ENCODE measurements at places on chromosomes 7 and 10.

DNA sequence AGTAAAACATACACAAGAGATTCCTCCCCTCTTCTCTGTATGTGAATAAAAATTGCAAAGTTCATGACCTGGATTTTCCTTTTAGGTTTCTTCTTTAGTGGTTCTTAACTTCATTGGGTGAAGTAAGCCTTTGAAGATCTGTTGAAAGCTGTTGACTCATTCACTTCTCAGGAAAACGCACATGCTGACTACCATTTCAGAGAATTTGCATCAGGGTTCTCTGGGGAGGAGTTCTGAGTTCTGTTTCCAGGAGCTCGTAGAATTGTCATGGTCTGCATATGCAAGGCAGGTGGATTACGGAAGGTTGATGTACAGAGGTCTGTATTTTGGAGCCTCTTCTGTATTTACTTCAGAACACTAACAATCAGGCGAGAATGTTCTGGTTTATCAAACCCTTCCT, 962 bp upstream of the SLC26A4 start:
- H3K27ac ChIP-seq: no peak overlapping the region
- DNase-seq: peak; percentile 73
- H3K4me3 ChIP-seq: no peak overlapping the region
- H3K4me1 ChIP-seq: peaks cover 15% of the 10 kb centered on the region

GRCh38 chr10:33859319-33860022, 525.0 kb upstream of the NRP1 start:
- H3K4me1 ChIP-seq: no peaks in the 10 kb centered on the region
- H3K27me3 ChIP-seq: no peaks in the 10 kb centered on the region
- H3K4me3 ChIP-seq: no peak overlapping the region
- DNase-seq: no peak

DNA sequence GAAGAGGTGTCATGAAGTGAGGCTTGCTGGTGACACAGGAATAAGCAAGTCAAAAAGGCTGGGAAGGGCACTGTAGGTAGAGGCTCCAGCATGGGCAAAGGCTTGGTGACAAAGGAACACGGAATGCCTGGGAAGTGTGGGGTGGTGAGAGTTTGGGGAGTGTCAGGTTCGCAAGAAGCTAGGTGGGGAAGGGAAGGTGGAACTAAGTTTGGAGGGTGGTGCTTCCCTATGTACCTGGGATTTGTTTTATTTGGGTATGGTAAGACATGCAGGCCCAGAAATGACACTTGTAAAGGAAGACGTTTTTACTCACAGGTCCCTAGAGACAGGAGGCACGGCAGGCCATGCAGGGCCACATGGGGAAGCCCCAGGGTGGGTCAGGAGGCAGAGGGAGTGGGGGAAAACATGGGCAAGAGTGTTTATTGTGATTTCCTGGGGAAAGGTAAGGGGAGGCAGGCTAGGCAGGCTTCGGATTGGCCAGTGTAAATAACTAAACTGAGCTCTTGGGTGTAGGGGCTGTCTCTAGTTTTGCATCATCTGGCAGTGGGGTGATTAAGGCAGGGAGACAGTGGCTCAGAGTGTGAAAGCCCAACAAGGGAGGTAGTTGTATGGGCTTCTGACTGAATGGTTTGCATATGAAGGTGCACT, 52.1 kb downstream of the SH2D4B start:
- H3K27me3 ChIP-seq: no peaks in the 10 kb centered on the region
- no peaks in the 10 kb centered on the region for H3K4me1 ChIP-seq
- no peak for DNase-seq
- H3K4me3 ChIP-seq: no peak overlapping the region

DNA sequence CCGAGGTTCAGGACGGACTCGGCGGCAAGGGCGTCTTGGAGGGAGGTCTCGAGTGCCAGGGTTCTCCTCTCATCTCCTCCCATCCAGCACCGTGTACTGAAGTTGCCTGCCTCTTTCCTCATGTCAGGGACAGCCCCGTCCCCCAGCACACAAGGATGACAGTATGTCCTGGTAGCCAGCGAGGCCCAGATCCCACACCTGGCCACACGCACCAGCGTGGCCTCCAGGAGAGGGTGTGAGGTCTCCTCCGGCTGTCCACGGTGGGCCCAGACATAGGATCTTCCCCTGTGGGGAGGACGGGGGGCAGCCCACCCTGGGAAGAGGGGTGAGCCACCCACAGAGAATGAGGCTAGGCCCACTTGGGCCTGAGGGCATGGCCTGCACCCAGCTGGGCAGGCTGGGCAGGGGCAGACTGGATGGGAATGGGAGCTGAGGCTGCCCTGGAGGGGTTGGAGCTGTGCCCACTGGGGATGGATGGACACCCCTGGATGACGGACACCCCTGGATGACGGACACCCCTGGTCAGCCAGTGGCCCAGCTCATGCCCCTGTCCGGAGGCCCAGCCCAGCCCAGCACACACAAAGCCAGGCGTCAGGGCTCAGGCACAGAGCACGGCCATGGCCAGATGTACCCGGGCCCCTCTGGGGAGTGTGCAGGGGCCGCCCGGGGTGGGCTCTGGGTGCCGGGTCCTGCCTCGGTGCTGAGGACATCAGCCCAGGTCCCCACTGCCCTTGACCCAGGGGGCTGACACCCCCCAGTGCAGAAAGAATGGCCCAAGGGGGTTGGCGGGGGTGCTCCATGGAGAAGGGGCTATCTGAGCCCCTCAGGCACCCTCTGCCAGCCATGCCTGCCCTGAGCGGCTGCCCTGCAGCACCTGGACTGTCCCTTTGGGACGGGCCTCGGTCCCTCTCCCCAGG, 30.9 kb upstream of the CFAP46 start:
- H3K27ac ChIP-seq: no peak overlapping the region
- no peaks in the 10 kb centered on the region for H3K4me1 ChIP-seq
- H3K36me3 ChIP-seq: no peaks in the 10 kb centered on the region
- no peak for DNase-seq

DNA sequence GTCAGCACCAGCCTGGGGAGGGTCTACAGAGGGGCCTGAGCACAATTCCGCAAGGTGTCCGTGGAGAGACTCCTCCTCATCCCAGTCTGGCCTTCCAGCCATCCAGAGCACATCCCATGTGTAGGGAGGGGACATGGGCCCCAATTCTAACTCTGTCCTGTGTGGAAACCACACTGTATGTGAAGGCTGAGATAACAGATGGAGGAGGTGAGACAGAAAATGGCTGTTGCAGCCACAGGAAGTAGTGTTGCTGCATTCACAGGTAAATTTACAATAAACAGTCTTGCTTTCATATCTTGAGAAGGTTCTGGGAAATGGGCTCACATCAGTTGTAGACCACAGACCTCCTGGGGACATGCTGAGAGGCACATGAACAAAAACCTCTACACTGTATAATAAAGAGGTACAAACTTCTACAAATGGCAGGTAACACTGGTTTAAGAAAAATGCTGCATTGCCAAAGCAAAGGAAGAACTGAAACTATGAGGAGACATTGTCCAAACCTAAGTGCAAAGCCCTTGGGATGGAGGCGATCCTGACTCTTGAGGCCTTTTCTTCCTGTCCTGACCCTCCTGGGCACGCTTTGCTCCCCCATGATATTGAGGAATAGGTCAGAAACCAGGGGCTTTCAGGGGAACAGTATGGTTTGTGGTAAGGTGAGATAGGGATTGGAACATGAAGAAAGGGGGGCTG, 21.6 kb upstream of the GIMAP2 start:
- H3K27ac ChIP-seq: no peak overlapping the region
- no peaks in the 10 kb centered on the region for H3K27me3 ChIP-seq
- no peak overlapping the region for H3K4me3 ChIP-seq
- H3K36me3 ChIP-seq: no peaks in the 10 kb centered on the region
- H3K4me1 ChIP-seq: no peaks in the 10 kb centered on the region

DNA sequence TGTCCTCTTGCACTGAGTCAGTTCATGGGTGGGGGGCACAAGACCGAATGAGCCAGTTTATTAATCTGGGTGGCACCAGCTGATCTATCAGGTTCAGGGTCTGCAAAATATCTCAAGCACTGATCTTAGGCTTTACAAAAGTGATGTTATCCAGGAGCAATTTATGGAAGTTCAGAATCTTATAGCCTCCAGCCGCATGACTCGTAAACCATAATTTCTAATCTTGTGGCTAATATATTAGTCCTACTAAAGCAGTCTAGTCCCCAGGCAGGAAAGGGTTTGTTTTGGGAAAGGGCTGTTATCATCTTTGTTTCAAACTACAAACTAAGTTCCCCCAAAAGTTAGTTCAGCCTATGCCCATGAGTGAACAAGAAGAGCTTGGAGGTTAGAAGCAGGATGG, 33.9 kb downstream of the AKR1C8 start:
- H3K27ac ChIP-seq: no peak overlapping the region
- no peaks in the 10 kb centered on the region for H3K27me3 ChIP-seq
- H3K4me1 ChIP-seq: no peaks in the 10 kb centered on the region
- DNase-seq: no peak
- H3K4me3 ChIP-seq: no peak overlapping the region

- H3K27ac ChIP-seq: no peak overlapping the region
- no peaks in the 10 kb centered on the region for H3K4me1 ChIP-seq
- peak; percentile 55 for DNase-seq
These were observed 47.4 kb downstream of the ATOH7 start for GRCh38 chr10:68184546-68184945.

DNA sequence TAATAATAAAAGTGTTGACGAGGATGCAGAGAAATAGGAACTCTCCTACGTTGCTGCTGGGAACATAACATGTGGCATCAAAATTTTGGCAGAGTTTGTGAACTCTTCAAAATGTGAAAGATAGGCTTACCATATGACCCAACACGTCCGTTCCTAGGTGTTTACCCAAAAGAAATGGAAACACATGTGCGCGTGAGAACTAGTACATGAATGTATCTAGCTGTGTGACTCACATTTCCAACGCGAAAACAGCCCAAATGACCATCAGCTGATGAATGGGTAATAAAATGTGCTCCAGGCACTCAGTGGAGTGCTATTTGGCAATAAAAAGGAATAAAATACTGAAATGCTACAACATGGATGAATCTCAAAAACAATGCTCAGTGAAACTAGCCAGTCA, 10.4 kb upstream of the ELFN1 start:
- no peaks in the 10 kb centered on the region for H3K36me3 ChIP-seq
- H3K27me3 ChIP-seq: peaks cover 18% of the 10 kb centered on the region
- no peak overlapping the region for H3K27ac ChIP-seq
- H3K4me3 ChIP-seq: no peak overlapping the region

GRCh38 chr7:147756300-147756699, 834.3 kb upstream of the C7orf33 start:
- H3K36me3 ChIP-seq: no peaks in the 10 kb centered on the region
- H3K27ac ChIP-seq: no peak overlapping the region
- no peak for DNase-seq
- no peaks in the 10 kb centered on the region for H3K27me3 ChIP-seq
- H3K4me1 ChIP-seq: no peaks in the 10 kb centered on the region

GRCh38 chr7:44218418-44219201, 17.8 kb downstream of the YKT6 start:
- DNase-seq: no peak
- H3K27me3 ChIP-seq: no peaks in the 10 kb centered on the region
- no peak overlapping the region for H3K27ac ChIP-seq
- H3K36me3 ChIP-seq: peaks cover 9% of the 10 kb centered on the region

- no peaks in the 10 kb centered on the region for H3K27me3 ChIP-seq
- H3K4me1 ChIP-seq: no peaks in the 10 kb centered on the region
- H3K4me3 ChIP-seq: no peak overlapping the region
- DNase-seq: no peak
- no peak overlapping the region for H3K27ac ChIP-seq
These were observed 9.3 kb downstream of the MKLN1 start for GRCh38 chr7:131336956-131337355.

DNA sequence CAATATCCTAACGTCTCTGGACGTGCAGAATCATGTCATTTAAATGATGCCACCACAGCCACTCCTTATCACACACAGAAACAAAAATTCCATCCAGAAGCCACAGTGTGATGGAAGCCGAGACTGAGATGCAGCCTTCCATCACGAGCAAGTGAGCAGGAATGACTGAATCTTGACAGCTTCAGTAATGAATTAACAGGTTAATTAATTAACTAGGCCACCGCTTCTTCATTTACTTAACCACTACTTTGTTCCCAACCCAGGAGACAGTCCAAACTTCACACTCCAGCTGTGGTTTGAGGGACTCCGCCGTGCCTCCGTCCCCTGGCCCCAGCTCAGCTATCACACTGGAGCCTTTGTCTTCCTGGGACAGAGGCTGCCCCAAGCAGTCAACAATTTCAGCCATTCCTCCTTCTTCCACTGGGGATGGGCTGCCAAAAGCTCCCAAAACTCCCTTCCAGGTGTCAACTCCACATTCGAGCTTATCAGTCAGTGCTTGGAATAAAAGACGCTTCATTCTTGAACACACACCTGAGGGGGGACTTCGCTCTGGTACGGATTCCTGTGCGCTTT, 65.9 kb downstream of the FGFR2 start:
- no peak overlapping the region for H3K4me3 ChIP-seq
- peaks cover 9% of the 10 kb centered on the region for H3K36me3 ChIP-seq
- no peaks in the 10 kb centered on the region for H3K4me1 ChIP-seq
- no peak for DNase-seq
- no peak overlapping the region for H3K27ac ChIP-seq

DNA sequence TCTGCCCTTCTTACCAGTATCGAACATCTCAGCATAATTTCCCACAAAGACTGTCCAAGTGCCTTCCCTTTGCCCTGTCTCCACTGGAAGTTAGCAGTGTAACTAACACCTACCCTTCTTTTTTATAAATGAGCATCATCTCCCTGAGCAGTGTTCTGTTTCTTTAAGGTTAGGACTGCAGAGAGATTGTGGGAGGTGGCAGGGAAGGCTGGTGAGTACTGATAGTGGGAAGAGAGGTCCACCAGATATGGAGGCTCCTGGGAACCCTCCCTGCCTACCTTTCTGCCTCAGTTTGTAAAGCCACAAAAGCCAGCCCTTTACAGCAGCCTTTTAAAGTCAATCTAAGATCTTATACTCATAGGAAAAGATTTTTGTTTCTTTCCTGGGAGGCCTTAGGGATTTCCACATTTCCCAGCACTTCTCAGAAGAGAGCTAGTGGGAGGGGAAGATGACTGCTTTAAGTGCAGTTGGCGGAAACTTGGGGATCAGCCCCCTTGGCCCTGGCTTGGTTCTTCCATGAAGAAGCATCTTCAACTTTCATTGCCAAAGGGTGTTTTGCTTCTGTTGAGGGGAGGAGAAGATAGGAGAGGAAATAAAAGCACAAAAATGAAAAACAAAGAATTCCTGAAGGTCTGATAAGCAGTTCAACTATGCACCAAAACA, 36.6 kb upstream of the CALD1 start:
- peak overlapping the region; percentile 94 for H3K27ac ChIP-seq
- no peak for DNase-seq
- no peaks in the 10 kb centered on the region for H3K36me3 ChIP-seq
- no peaks in the 10 kb centered on the region for H3K27me3 ChIP-seq

DNA sequence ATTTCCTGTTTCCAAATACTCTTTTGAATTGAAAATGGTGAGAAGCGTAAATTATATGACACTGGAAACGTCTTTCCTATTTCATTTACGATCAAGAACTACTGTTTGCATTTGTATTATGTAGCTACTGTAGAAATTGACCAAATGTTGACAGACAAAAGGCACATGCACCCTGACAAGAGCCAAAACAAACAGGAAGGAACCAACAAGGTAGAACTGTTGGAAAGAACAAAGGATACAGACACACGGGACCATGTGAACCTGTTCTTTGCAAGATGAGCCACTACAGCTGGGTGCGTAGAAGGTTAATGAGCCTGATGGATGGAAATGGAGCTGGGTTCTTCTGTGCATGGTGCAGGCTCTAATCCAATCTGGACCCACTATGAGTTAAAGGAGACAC, 48.4 kb upstream of the FZD8 start:
- no peaks in the 10 kb centered on the region for H3K27me3 ChIP-seq
